ENCODE measurements at places on chromosomes 13 and 19.

- DNase-seq: no peak
Measured at GRCh38 chr13:50761406-50761805, 82.1 kb downstream of the DLEU7 start.

DNA sequence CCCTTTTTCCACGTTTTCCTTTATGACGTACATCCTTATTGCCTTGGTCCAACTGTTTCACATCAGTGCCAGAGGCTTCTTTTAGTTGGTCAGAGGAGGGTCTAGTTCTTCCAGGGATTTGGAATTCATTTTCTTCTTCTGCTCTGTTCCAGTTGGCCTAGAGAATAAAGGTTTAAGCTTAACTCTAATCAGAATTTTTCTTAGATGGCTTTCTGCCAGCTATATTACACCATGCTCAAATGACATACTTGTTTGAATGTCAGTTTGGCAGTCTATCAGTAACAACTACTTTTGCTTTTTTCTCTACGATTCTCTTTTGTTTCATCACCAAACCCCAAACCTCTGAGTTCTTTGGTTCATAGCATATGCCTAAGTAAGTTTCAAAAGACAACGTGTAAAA lies 16.8 kb downstream of the SPART start:
- no peak for DNase-seq

GRCh38 chr13:107450931-107451330 lies 764.4 kb downstream of the LIG4 start:
- DNase-seq: peak; percentile 56

GRCh38 chr19:32358321-32358720 lies 12.9 kb downstream of the ZNF507 start:
- no peak for DNase-seq

GRCh38 chr13:65677906-65678305 lies 1552.2 kb downstream of the PCDH9 start:
- DNase-seq: no peak

GRCh38 chr13:26061947-26062346 lies 10.1 kb upstream of the SHISA2 start:
- peak; percentile 90 for DNase-seq

GRCh38 chr19:5494773-5495172 lies 39.6 kb downstream of the ZNRF4 start:
- DNase-seq: no peak

DNA sequence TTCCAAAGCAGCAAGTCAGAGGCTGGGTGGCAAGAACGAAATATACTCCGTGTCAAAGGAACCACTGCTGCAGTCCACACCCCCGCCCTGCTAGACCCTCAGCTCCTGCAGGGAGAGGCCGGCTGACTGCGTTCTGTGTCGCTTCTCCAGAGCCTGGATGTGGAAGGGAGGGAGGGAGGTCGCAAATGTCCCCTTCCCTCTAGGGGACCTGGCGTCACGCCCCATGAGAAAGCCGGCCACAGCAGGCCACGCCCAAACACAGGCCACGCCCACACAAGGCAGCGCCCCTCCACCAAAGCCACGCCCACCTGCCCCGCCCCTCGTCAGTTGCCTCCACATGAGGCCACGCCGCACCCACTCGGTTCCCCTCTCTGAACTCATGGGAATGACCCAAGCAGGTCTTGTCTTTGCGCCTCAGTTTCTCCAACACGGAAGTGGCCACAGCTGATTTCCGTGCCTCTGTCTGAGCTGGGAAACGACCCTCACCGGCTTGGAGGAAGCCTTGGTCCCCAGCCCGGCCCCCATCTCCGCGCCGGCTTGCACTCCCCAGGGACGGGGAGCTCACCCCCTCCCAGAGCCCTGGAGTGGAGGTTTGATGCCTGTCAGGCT lies 38.4 kb upstream of the TCF3 start:
- peak; percentile 51 for DNase-seq

- DNase-seq: no peak
Measured at GRCh38 chr19:3073931-3074595, 11.8 kb upstream of the TLE5 start.

DNA sequence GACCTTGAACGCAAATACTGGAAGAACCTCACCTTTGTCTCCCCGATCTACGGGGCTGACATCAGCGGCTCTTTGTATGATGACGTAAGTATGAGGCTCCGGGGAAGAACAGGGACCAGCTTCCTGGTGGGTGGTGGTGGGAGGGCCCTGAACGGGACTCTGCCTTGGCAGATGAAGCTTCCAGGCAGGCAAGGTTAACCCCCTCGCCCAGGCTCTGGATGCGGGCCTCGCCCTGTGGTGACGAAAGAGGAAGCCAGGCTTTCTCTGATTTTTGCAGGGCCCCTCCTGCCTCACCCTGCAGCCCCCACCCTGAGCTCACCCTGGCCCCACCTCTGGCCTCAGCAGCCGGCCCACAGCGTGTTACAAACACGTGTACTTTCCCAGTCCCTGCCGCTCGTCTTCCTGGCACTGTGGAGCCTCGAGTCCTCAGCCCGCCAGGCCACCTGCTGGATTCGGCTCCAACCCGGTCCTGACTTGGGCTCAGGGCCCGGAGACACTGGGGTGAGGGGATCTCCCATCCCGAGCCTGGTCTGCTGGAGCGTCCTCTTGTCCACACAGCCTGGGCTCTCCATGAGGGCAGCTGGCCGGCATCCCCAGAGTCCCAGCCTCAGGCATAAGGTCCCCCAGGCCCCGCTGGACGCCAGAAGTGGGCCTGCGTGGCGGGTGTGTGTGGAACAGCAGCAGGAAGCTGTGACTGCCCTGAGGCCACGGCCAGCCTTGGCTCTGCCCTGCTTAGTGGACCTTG lies 72.4 kb downstream of the KDM4B start:
- no peak for DNase-seq

DNA sequence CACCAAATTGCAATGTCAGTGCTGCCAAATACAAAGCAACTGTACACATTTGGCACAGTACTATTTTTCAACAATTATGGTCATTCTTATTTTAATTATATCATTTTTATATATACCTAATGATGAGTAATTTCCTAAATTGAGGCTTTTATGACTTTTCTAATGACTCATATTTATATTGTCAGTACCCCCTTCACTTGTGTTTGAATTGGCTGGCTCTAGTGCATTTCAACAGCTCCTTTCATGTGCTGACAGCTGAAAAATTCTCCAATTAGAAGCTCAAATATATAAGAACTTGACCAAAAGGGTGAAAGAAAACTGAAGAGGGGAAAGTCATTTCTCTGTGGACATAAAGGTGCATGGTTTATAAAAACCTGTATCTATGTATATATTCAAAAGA lies 263.3 kb downstream of the SLITRK1 start:
- peak; percentile 75 for DNase-seq

GRCh38 chr19:45927565-45928261 lies 13.1 kb upstream of the NANOS2 start:
- peak; percentile 95 for DNase-seq

GRCh38 chr13:46996316-46997030 lies 99.6 kb upstream of the HTR2A start:
- no peak for DNase-seq

DNA sequence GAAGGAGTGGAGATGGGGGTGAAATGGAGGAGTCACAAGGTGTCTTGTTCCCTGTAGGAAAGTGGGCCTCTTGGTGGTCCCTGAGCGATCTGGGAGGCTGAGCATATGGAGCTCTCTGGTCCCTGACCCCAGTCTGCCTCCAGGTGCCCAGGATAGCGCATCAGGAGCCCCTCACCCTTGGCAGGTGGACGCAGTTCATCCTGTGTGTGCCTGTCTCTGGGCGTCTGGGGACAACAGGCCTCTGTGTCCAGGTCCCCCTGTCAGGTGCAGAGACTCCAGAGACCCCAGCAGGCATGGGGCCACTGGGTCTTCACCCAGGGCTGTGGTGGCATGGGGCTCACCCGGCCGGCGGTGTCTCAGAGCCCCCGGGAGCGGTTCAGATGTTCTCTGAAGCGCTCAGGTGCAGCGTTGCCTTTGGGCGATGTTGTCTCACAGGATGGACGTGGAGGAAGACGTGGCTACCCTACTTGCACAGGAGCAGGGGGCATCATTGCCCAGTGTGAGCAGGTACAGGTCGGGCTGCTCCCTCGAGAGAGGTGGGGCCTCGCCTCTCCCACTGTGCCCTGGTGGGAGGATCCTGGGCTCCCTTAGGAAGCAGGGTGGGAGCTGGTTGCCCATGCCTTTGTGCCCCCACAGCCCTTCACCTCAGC lies 58.1 kb upstream of the TPM4 start:
- DNase-seq: no peak

- DNase-seq: peak; percentile 86
Measured at GRCh38 chr19:54517483-54517882, 14.9 kb downstream of the LAIR2 start.

DNA sequence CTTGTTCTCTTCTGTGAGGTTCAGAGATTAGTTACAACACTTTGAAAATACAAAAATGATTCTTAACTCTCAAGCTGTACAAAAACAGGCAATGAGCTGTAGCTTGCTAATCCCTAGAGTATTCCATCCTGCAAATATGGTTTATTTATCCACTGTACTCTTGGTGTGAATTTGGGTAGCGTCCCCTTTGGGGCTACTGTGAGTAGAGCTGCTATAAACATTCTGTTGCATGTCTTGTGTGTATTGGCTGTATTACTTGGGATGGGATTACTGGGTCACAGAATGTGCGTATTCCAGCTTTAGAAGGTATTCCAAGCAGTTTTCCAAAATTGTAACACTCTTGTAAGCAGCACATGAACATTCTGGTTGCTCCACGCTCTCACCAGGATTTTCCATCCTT lies 33.5 kb downstream of the GPR12 start:
- no peak for DNase-seq

- DNase-seq: peak; percentile 23
Measured at GRCh38 chr19:459724-460511, 915 bp downstream of the SHC2 start.

DNA sequence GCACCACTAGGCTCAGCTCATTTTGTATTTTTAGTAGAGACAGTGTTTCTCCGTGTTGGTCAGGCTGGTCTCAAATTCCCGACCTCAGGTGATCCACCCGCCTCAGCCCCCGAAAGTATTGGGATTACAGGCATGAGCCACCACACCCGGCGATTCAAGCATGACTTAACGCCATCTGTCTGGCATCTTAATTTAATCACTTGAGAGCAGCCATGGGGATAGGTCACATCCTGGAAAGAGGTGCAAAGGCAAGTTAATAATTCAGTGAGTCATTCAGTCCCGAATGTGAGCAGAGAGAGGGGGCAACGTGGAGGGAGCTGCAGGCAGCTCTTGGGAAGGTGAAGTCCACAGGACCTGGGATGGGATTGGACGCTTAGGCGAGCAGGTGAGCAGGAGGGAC lies 31.7 kb upstream of the USP29 start:
- DNase-seq: no peak

GRCh38 chr19:46220038-46220615 lies 9.4 kb upstream of the IGFL1 start:
- DNase-seq: no peak
